Effector memory CD8-positive, alpha-beta T cell (primary cell): ENCODE measurements at places on chromosomes 16 and 17.

DNA sequence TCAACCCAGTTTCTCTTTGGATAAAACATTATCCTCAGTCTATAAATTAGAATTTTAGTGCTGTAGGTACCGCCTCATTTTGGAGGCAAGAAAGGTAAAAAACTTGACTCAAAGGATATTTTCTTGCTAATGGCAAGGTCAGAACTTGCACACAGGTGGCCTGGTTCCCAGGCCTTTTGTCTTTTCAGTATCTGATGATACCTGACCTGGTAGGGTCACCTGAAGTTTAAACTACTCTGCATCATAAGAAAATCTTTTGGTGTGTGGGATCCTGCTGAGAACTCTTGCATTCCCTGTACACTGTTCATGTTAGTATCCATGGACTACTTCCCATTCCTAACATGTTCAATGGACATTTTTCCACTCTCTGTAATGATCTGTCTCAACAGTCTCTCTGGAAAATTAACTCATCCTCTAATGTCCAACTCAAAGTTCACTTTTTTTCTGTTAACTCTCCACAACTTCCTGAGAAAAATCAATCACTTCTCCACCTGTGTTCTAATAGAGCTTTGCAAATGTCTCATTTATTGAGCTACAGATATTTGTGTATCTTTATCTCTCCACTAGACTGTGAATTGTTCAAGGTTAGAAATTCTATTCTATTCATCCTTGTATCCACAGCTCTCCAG lies 317.1 kb upstream of the SOX9 start:
- no peak for DNase-seq

GRCh38 chr17:62666801-62667591 lies 39.5 kb downstream of the MRC2 start:
- DNase-seq: no peak

GRCh38 chr16:23874613-23875294 lies 39.0 kb downstream of the PRKCB start:
- no peak for DNase-seq

DNA sequence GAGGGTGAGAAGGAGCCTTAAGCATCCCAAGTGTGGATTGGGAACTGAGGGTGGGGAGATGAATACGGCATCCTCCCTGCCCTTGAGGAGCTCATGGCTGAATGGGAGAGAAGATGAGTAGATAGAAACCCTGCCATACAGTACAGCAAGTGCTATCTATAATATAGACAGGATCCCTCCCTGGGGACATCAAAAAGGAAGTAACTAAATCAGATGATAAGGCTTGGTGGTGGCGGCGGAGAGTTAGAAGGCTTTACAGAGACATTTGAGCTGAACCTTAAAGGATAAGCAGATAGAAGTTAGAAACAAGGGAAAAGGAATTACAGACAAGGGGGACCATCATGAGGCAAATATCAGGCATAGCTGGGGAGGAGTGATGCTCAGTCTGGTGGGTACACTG lies 67.5 kb upstream of the TMEM132E start:
- DNase-seq: no peak
